NCI-H774 (cell line): ENCODE measurements at places on chromosomes 11 and 22.

DNA sequence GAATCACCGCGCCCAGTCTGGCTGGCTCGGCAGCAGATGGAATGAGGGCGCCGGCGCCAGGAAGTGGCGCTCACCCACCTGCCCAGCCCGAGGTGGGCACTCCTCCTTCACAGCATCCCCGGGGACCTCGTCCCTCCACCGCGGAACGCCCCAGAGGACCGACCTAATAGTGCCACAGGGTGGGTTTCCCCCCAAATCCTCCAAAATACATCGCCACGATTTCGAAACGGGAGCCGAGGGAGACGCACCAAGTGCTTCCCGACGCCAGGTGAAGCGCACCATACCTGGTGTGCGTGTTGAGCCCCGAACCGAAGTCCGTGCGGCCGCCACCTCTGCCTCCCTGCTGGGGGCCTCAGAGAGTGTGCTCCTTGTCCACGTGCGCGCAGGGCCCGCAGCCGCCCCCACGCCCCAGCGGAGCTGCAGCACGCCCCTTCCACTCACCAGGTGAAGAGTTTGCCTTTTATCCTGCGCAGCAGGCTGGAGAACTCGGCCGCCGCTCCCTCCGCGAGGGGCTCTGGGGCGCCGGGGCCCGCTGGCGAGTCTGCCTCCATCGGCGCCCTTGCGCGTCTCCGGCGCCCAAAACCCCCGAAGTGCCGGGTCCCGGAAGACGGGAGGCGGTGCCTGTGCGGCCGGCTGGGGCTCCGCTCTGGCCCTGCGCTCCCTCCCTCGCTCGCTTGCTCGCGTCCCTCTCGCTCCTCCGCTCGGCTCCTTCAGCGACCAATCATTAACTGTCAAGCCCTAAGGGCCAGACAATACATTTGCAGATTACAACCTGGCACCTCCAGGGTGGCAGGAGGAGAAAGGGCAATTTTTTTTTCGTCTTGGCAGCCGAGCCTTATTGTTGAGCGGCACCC, at the start of gene SLC35F2:
SLC35F2 (minus strand) TSS at position 571 of the 854 bp plus-strand sequence; CDS start at position 551, 20 bp downstream.
- DNase-seq: peak; percentile 73

GRCh38 chr22:45537734-45538181, 35.1 kb downstream of the FBLN1 start:
- DNase-seq: no peak

DNA sequence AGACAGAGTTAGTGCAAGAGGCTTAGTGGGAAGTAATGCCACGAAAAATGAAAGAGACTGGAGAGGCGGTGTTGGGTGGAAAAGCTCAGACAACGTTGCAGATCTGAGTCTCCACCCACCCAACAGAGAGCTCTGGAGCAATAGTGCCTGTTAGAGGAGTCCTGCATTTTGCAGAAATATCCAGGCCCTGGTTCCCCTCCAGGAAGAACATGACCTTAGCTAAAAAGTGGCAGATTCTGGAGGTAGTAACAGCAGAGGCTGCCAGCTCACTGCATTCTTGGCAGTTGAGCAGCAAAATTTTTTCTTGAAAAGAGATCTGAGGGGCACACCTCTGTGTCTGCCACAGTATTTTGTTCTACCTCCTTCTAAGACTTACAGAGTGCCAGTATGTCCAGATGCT, 27.7 kb upstream of the BIRC3 start:
- no peak for DNase-seq

DNA sequence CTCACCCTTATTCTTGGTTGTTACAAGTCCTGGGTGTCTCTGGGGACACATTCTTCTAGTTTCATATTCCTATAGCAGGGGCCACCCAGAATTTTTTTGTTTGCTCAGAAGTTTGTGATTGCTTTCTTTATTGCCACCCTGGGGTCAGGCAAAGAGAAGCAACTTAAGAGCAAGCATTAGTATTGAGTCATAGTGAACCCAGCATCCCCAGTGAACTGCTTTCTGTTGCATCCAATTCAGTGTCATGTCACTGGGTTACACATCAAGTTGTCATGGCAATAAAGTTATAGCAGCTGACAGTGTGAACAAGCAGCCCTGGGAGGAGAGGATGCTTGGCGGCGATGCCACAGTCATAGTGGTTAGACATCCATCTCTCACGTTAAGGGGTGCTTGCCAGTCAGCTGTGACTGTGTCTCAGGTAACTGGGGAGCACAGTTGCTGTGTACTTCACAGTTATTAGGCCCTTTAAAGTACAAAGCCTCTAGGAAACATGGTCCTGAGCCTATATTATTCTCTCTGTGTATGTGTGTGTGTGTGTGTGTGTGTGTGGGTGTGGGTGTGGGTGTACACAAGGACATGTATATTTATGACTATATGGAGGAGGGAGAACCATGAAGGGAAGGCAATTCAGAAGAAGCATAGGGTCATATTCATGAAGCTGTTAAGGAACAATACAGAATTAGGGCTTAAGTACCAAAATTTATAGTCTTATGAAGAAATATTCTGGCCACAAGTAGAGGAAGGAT, 52.5 kb downstream of the TRIM44 start:
- DNase-seq: no peak

DNA sequence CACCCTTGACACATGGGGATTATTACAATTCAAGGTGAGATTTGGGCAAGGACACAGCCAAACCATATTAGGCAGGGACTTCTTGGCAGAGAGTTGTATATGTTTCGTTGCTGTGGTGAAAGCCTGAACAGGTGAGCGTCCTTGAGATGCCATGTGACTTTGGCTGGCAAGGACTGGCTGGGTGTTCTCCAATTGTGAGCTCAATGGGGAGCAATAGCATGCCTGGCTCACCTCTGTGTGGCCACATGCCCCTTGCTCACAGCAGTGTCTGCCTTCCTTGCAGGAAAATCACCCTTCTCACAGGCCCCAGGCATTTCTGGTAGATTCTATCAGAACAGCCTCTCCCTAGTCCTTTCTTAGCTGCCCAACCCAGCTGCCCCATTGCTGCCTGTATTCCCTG, 105.5 kb downstream of the PARVA start:
- DNase-seq: no peak

DNA sequence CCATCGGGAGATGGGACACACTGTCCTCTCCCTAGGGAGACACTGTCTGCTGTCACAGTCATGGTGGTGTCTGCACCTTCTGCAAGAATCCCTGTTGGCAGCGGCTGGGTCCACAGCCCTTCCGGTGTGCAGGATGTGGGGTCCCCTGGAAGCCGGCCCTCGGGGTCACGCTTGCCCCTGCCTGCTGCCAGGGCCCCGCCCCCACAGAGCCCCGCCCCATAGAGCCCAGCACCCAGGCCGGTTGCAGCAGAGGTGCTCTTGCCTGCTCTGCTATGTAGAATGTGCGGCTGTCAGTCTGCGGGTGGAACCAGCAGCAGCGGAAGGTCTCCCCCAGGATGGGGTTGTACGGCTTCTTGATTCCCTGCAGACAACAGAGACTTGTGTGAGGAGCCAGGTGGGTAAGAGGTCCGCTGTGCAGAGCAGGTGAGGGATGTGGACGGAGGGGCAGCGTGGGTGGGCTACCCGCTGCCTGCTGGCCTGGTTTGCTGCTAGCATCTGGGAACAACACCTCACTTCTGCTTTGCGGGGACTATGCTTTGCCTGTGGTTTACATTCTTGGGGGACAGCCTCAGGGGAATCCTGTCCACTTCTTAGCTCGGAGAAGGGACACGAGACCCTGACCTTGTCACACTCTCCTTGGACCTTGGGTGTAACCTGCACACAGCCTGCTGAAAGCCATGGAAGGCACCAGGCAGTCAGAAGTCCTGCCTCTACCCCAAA, 44.9 kb upstream of the CARS1 start:
- no peak for DNase-seq

- DNase-seq: peak; percentile 43
These were observed 1.2 kb upstream of the TYMP start for GRCh38 chr22:50530877-50531545.

- DNase-seq: no peak
These were observed 22.7 kb upstream of the P2RY2 start for GRCh38 chr11:73195191-73196007.

- no peak for DNase-seq
These were observed 1.3 kb upstream of the CCDC88B start for GRCh38 chr11:64338716-64339115.

GRCh38 chr11:72553706-72554105, 119.4 kb upstream of the CLPB start:
- DNase-seq: no peak

DNA sequence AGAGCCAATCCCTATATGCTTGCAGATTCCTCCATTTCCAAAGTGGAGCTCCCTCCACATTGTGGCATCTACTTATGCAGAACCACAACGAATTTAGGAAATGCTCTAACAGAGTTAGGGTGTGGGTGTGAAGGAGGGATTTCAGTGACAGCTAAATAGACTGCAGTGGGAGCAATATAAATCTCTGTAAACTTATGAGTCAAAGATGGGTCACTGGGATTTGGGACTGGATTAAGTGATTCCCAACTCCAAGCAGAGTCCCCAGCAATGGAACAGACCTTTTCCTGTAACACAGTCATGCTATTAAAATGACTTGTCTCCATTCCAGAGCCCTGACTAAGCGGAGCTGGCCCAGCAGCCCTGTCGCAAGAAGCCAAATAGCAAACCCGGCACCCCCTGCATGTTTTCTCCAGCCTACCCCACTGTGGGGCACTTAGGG, 36.6 kb downstream of the RPL27A start:
- DNase-seq: no peak

GRCh38 chr11:128894685-128895084, 3.5 kb downstream of the KCNJ5 start:
- no peak for DNase-seq

GRCh38 chr22:22802339-22802970, 85.2 kb upstream of the IGLL5 start:
- DNase-seq: no peak

GRCh38 chr22:42707496-42707895, 13.2 kb downstream of the A4GALT start:
- no peak for DNase-seq

DNA sequence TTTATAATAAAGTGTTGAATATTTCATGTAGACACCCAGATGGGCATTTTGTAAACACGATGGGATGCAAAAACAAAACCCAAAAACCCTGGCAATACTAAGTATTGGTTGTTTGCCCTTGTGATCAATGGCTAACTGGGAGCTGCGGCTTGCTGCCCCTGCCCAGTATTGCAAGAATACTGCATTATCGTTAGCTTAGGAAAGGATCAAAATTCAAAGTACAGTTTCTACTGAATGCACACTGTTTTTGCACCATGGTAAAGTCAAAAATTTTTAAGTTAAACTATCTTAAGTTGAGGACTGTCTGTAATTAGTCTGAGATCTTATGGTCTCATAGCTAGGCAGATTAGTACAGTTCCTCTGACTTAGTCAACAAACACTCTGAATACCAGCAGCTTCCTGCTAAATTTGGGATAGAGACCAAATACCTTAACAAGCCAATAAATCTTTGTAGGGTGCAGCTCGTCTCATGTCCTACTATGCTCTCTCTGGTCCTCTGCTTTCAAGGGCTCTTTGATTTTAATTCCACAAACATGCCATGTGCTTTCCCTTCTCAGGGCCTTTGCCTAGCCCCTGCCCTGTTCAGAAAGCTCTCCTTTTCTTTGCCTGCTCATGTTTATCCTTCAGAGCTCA, 4.0 kb downstream of the CCDC90B start:
- DNase-seq: no peak

DNA sequence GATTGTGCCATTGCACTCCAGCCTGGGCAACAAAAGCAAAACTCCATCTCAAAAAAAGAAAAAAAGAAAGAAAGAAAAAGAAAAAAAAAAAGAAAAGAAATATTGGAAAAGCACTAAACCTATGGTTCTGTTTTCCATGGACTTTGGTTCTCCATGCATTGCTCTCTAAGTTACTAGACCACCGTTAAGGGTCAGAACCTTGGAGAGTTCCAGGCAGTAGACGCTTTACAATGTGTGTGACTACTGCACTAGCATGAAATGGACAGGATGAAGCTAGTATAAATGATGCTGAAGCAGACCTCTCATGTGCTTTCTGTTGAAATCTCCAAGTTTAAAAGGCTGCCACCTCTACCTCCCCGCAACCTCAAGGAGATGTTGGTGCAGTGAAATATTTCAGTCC, 63.5 kb downstream of the SIK2 start:
- DNase-seq: no peak

DNA sequence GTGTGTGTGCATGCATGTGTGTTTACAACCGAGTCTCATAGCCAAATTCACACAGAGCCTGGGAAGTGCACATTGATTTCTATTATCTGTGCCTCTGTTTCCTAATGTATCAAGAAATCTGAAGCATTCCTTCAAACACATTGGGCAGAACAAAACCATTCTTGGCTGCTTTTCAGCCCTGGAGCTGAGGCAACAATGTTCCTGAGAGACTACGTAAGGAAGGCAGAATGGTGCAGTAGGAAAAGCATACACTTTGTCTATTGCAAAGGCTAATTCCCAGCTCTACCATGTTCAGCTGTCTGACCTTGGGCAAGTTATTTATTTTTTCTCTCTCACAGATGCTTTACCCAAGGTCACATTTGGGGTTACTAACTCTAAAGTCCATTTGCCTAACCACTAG, 575.5 kb downstream of the SOX6 start:
- no peak for DNase-seq

DNA sequence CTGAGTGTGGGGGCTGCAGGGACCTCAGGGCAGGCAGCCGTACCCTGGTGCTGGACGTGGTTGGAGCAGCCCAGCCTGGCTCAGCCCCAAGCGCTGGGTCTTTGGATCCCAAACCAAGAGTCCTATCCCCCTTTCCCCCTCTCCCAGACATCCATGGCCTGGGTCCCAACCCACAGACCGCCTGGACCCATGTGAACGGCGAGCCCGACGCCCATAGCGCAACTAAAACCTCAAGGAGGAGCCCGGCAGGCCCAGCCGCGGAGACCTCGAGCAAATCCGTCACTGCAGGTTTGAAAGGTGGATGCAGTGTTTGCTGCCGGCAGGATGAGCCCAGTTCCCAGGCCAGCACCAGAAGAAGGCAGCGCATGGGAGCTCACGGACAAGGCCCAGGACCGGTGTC, 337.0 kb downstream of the BRD1 start:
- DNase-seq: no peak

GRCh38 chr22:28899199-28899853, 16.0 kb downstream of the ZNRF3 start:
- DNase-seq: no peak

DNA sequence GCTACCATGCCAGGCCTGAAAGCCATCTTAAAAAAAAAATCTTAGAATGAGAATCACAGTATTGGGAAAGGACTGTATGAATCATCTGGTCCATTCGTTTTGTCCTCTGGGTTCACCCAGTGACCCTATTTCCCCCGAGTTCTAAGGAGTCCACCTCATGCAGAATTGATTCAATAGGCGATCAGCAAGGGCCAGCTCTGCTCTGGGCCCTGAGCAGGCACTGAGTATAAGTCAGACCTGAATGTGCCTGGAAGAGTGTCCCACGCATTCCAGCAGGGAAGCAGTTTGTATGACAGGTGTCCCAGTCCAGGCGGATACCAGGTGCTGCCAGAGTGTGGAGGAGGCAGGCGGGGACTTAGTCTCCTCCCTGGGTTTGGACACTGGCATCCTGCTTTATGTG, 883 bp upstream of the HMOX1 start:
- no peak for DNase-seq

- DNase-seq: no peak
These were observed 1.6 kb downstream of the GSTP1 start for GRCh38 chr11:67584881-67585873.

GRCh38 chr11:1303973-1304372, 5.5 kb downstream of the TOLLIP start:
- no peak for DNase-seq
